ENCODE measurements at places on chromosomes 7 and 10. TPM values are rescaled to one million over a fixed set of nuclear protein-coding genes. Genes with fewer than 3 reads are reported as not detected.

Gene SDK1
- 8.7 TPM for total RNA-seq

Gene FAM25A
- not detected for total RNA-seq

Gene SPDYE2
- not detected for total RNA-seq

Gene UCN3
- total RNA-seq, result not detected

Gene RTKN2
- 3.3 TPM for total RNA-seq

Gene GPR22
- total RNA-seq, result not detected

DNA sequence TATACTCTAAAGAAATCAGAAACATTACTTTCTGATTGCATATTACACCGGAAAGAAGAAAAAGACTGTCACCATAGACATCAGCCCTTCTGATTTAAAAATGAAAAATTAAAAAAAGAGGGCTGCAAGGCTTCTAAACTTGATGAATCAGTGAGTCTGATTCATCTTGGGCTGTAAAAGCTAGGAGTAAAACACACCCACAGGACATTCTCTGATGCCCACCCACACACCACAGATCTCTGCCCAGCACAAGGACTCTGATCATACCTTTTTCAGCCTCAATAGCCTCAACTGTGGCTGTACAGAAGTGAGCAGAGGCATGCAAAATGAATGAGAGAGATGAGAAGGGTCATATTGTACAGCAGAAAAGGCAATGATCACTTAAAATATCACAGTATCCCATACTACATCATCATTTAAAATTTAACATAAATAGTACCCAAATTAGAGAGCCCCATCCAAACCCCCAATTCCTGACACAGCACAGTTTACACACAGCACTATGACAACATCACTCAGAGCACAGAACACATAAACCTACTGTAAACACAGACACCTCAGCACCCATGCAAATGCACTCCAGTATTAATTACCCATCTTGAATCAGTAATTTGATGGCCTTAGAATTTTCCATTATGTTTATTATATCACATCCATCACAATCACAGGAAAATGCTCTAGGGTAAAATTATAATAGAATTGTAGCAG, 6.4 kb upstream of the MSS51 start:
- peaks cover 16% of the 10 kb centered on the region for H3K4me1 ChIP-seq
- H3K4me3 ChIP-seq, result no peak overlapping the region
- no peaks in the 10 kb centered on the region for H3K27me3 ChIP-seq
- H3K27ac ChIP-seq, result no peak overlapping the region

DNA sequence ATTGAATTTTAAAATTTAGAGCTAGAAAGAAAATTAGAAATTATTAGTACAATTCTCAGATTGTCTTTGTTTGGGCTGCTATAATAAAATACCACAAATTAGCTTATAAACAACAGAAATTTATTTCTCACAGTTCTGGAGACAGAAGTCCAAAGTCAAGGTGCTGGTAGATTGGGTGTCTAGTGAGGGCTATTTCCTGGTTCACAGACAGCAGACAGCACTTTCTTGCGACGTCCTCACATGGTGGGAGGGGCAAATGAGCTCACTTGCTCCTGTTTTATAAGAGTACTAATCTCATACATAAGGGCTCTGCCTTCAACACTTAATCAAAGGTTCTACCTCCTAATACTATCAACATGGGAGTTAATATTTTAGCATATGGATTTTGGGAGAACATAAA, 134.1 kb downstream of the MDFIC start:
- no peak overlapping the region for H3K4me3 ChIP-seq
- no peaks in the 10 kb centered on the region for H3K36me3 ChIP-seq
- H3K27ac ChIP-seq, result no peak overlapping the region
- no peaks in the 10 kb centered on the region for H3K4me1 ChIP-seq
- H3K27me3 ChIP-seq, result no peaks in the 10 kb centered on the region

DNA sequence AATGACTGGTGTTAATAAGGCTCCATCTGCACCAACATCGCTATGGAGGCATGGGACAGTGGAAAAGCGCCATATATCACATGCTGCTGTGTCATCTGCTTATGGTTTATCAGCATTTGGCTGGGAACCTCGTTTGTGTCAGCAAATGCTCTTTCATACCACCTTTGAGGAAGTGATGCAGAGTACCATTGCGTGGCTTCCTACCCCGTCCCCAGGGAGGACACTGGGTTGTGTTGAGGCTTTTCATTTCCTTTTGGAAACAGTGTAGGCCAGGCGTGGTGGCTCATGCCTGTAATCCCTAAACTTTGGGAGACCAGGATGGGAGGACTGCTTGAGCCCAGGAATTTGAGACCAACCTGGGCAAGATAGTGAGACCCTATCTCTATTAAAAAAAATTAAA, 6.8 kb downstream of the TACR2 start:
- no peaks in the 10 kb centered on the region for H3K36me3 ChIP-seq
- DNase-seq, result no peak
- no peak overlapping the region for H3K4me3 ChIP-seq
- no peaks in the 10 kb centered on the region for H3K27me3 ChIP-seq
- peaks cover 12% of the 10 kb centered on the region for H3K4me1 ChIP-seq

Data from SJSA1 (cell line).